Natural killer cell (primary cell): ENCODE measurements at places on chromosomes 16 and 17. TPM values are rescaled to one million over a fixed set of nuclear protein-coding genes. Genes with fewer than 3 reads are reported as not detected.

Gene RNU2-1
- total RNA-seq = 5,267 TPM

Gene PLEKHM1
- 140 TPM for total RNA-seq

Gene CLDN7
- 0.99 TPM for total RNA-seq

Gene CRYBA1
- total RNA-seq = not detected

Gene GLTPD2
- total RNA-seq = not detected

Gene HEXIM2
- 4.5 TPM for total RNA-seq

Gene OR4D2
- total RNA-seq = not detected
